ENCODE measurements at places on chromosomes 13 and 19. TPM values are rescaled to one million over a fixed set of nuclear protein-coding genes. Genes with fewer than 3 reads are reported as not detected.

The PSG5 gene
- not detected for total RNA-seq

The SBK3 gene
- total RNA-seq, result not detected

The TGFB1 gene
- total RNA-seq, result 5.5 TPM

DNA sequence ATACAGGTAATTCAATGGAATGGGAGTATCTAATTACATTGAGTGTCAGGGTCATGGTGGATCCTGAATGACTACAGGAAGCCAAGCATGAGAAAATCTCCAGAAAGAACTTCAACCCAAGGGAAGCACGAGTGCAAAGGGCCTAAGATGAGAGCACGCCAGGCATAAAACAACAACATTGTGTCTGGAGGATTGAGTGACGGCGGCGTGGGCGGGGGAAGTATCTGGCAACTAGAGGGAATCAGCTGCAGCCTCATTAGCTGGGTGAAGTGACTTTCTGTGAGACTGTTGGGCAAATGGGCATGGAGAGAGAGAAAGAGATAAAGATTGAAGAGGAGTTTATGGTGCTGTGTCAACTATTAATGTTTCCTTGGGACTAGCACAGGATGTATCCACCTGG is 194.3 kb downstream of the GPC6 start:
- DNase-seq, result peak; percentile 40

DNA sequence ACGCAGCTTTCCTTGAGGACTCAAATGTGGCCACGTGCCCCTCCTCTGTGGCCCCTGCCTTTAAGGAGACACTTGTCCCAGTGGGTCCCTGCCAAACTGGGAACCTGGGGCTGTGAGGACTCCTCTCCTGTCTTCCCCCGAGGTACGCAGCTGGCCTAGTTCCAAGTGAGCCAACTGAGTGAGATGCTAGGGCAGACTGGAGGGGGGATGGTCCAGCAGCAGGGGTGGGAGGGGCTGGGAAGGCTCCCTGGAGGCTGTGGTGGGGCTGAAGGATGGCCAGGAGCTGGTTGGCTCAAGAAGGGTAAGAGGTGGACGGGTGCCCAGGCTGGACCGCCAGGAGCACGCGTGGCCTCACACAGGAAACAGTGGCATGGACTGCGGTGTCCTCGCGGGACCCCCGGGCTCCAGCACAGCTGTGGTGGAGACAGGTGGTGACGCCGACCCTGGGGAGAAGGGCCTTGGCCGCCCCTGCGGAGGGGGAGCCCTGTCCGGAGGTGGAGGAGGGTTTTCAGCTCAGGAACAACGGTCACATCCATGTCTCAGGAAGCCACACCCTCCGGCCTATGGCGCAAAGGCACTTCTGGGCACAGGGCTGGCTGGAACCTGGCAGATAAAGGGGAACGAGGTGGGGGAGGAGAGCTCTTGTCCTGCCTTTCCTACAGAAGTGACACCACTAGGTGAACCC is 45.8 kb downstream of the MLLT1 start:
- no peak for DNase-seq

DNA sequence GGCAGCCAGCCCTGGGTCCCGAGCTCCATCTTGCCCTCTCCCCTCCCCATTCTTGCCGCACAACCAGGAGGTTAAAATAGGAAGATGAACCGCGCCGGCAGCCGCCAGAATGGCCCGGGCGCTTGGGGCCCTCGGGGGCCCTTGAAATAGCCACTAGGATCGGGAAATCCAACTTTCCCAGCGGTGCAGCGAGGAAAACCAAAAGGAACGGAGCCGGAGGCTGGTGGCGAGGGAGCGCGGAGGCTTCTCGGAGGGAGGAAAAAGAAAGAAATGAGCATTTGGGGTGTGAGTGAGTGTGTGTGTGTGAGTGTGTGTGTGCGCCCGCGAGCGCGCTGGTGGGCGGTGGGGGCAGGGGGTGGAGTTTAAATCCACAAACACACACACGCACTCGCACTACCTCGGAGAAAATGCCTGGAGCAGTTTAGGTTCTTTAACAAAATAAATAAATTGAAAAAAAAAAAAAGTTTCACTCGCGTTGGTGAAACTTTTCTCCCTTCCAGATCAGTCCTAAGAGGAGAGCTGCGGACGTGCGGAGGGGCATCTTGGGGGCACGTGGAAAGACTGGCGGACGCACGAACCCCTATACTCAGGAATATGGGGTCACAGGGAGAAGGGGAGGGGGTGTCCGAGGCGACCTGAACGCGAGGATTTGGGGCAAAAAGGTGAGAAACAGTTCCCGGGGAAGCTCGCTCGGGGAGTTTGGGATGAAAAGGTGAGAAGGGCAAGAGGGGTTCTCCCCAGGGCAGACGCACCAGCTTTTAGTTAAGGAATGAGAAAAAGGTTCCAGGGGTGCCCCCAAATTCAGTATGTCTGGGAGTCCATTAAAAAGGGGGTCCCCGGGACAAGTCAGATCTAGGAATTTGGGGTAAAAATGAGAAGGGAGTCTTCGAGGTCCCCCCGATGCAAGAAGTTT is 1.3 kb downstream of the RFX2 start:
- no peak for DNase-seq
